Activated CD8-positive, alpha-beta memory T cell treated with anti-CD3 and anti-CD28 coated beads, Interleukin-2, amount 50 U/mL, for 4 hours (primary cell): ENCODE measurements at places on chromosomes 4 and X.

DNA sequence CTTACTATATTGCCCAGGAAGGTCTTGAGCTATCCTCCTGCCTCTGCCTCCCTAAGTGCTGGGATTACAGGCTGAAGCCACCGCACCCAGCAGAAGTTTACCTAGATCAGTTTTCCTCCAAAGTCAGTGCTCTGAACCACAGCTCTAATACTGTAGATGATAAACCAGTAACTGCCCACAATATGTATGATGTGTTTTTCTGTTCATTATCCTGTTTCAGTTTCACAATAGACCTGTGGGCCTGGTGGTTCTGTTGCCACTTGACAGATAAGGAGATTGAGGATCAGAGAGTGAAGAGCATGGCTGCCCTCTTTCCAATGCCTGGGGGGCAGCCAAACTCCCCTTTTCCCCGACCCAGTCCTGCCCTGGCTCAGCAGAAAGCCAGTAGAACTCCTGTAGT is 87.0 kb downstream of the EFNB1 start:
- no peak for DNase-seq

- no peak for DNase-seq
Measured at GRCh38 chr4:111748157-111748556, 397.1 kb upstream of the FAM241A start.

DNA sequence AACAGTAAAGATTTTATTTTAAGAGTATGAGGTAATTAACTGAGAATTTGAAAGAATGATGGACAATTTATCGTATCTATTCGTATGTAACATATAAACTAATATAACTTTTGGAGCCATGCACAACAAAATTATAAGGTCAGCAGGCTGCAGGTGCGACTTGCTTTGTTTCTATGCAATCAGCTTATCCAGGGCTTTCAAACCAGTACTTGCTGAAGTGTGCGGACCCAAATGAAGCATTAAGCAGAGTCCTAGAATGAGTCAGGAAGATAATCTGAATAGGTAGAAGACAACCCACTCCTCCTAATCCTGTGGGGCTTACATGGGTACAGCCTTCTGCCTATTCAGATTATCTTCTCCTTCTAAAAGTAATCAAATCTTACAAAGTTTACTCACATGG is 2.1 kb downstream of the NSD2 start:
- no peak for DNase-seq

DNA sequence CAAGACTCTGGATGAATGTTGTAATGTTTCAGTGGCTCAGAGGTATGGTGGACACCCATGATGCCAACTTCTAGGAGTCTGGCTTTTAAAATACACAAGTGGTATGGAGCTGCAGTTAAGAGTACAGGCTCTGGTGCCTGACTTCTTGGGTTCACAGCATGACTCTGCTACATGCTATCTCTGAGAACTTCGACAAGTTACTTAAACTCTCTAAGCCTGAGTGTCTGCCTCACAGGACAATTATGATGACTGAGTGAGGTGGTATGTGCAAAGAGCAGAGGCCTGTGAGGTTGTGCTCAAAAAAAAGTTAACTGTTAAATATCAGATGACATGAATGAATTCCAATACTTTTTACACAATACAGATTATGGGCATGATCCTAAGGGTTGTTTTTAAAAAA is 90.9 kb upstream of the SRD5A3 start:
- no peak for DNase-seq

DNA sequence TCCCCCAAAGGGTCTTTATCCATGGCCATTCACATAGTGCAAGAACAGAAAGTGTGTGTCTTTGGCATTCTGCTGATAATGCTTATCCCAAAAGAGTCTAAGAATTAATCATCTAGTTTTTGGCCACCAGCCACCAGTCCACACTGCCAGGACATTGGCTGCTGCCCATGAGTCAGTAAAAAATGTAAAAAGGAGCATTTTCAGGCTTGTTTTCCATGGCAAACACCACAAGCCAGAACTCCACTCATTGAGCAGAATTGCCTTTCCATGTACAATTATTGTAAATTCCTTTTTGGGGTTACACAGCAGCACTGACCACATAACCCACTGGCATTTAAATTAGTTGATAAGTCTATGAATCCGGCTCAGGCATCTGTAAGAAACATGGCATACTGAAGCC is 89.2 kb upstream of the PRDX4 start:
- no peak for DNase-seq

GRCh38 chr4:121535351-121535750 is 154.5 kb upstream of the QRFPR start:
- DNase-seq: no peak

DNA sequence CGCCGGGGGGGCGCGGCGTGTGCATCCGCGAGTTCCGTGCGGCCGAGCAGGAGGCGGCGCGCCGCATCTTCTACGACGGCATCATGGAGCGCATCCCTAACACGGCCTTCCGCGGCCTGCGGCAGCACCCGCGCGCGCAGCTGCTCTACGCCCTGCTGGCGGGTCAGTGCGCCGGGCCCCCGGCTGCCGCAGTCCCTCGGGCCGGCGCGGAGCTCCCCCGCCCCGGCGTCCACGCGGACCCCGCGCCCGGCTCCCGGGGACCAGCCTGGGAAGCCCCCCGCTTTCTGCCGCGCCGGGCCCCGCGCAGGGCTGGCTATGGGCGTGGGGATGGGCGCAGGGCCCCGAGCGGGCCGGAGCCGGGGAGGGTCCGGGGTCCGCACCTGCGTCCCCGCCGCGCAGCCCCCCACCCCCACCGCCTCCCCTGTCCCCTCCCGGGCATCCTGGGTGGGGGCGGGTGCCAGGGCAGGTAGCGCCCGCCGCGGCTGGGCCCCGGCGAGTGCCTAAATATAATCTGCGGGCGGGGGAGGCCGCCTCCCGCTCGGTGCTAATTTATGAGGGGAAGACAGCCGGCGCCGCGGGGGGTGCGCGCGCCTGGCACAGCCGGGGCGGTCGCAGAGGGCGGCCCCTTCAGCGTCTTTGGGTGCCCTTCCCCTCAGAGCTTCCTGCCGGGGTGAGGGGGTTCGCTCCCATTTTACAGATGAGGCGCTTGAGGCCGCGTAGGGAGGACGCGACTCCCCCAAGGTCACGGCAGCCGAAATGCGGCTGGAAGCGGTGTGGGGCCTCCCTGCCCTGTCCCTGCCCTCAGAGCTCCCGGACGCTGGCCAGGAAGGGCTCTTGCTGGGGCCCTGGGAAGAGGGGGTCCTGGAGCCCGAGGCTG is 837 bp downstream of the NAT8L start:
- DNase-seq: no peak

DNA sequence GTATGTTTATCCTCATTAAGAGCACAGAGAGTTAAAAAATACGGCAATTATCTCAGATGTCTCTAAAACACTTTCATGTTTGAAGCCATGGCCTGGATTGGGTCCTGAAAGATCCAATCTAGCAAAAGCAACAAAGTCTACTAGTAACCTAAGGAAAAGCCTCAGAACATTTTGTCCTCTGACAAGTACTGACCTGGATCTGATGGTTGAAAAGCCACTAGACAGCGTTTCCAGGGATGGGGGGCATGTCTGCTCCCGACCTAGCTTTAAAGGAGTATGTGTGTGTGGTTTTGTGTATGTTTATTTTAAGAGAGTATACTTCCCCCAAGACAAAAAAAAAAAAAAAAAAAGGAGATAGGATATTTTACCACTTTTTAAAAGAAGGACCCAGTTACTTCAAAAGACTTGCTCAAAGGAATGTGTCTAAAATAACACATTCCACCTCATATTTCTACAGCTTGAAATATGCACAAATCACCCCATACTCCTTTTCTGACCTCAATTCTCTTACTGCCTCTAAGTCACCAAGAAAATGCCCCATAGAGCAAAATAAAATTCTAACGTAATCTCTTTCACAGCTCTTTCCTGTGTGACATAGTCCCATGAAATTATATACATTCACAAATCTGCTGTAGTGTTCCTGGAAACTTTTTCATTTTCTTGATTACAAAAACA is 189.0 kb upstream of the TTC29 start:
- DNase-seq: no peak

- DNase-seq: no peak
Measured at GRCh38 chr4:124123181-124123580, 589.4 kb downstream of the ANKRD50 start.

DNA sequence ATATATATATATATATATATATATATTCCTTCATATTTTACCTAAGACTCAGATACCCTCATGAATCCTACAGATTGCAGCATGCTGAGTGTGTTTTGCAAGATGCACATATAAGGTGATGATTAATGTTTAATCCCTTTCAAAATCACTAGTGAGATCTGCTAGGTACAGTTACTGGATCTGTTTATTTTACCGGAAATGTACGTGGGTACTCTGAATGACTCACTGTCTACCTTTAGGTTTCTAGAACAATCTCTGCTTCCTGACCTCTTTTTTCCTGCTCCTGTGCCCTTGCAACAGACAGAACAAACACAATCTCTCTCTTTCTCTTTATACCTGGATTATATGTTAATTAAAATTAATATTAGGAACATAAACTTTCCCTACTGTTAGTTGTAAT is 379.6 kb downstream of the FAM133A start:
- no peak for DNase-seq

GRCh38 chr4:182938205-182938645 is 21.0 kb upstream of the DCTD start:
- DNase-seq: peak; percentile 66
